ENCODE measurements at places on chromosomes 2 and 18.

- no peak for DNase-seq
These were observed 1.5 kb downstream of the EPAS1 start for GRCh38 chr2:46298522-46299353.

DNA sequence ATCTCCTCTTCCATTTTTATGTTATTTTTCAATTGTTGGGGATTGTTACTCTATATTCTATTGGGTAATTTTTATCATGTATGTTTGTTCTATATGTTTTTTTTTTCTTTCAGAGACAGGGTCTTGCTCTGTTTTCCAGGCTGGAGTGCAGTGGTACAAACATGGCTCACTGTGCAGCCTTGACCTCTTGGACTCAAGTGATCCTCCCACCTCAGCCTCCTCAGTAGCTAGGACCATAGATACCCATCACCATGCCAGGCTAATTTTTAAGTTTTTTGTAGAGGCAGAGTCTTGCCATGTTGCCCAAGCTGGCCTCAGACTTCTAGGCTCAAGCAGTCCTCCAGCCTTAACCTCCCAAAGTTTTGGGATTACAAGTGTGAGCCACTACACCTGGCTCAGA is 88.7 kb downstream of the TTC27 start:
- no peak for DNase-seq

DNA sequence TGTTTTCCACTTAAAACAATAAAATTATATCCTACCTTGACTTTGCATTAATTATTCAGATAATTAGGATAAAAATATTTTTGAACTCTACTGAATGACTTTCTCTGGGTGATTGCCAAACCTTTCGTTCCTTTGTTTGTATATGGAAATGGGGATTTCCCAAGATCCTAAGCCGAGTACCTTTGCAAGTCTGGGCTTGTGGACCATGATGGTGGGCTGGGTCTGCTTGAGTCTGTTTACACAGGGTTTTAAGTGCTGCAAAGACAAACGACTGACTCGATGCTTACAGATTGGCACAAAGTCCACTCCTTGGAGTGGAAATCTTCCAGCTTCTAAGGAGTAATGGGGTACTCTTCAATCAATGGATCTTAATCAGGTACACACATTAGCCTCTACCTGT is 659.5 kb downstream of the TSN start:
- no peak for DNase-seq

GRCh38 chr2:171008550-171009205 is 79.6 kb downstream of the GORASP2 start:
- no peak for DNase-seq

GRCh38 chr2:74944987-74945787 is 13.3 kb upstream of the POLE4 start:
- DNase-seq: no peak

- no peak for DNase-seq
These were observed 1.1 kb downstream of the PRLH start for GRCh38 chr2:237567276-237568029.

GRCh38 chr18:75531212-75531850 is 103.8 kb upstream of the SMIM21 start:
- no peak for DNase-seq

DNA sequence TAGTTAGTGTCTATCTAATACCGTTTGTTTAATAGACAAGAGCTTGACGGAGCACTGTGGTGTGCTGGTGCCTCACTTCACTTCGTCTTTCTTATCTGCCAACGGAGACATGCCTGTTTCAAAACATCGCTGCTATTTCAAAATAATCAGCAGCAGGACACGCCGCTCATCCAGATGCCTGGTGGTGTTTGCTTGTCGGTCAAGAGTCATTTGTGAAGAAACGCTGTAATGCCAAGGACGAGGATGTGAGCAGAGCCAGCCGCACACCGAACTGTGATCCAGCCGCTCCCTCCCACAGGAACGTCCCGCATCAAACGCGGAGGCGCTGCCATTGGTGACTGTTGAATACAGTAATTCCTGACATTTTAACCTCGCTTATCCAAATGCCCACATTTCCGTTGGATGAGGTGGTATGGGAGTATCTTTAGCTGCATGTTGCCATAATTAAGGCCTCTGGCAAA is 432.4 kb downstream of the FBXO15 start:
- DNase-seq: no peak

DNA sequence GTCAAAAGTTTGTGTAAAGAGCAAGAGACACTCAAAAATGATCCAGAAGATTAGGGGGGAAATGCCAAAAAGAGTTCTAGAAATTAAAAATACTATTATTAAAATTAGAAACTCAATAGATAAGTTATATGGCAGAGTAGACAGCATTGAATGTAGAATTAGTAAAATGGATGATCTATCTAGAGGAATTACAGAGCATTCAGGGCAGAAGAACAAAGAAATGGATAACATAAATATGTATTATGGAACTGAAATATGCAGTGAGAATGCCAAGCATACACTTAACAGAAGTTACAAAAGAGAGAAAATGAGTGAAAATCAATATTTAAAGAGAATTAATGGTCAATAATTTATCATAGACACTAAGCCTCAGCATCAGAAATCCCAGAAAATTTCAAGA is 33.2 kb upstream of the OR6B3 start:
- DNase-seq: no peak

GRCh38 chr2:100380681-100381080 is 36.8 kb downstream of the CHST10 start:
- DNase-seq: no peak

DNA sequence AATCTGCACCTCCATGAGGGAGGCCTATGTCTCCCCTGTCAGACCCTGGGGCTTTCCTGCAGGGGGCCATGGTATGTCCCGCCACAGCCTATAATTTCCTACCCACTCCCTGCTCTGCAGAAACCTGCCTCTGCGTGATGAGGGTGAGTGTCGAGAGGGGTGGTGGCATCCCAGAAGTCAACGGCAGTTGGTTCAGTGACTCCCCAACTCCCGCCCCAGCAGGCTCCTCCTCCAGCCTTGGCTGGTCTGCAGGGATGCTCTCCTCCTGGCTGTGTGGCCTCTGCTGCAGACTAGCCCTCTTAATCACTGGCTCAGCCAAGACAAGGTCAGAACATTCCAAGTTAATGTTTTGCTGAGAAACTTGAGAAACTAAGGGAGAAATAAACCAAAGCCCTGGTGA is 13.3 kb downstream of the CELF4 start:
- DNase-seq: no peak

- no peak for DNase-seq
These were observed 1.2 kb upstream of the CCNT2 start for GRCh38 chr2:134917360-134917865.

GRCh38 chr2:231308631-231309428 is 86.7 kb upstream of the B3GNT7 start:
- DNase-seq: no peak

DNA sequence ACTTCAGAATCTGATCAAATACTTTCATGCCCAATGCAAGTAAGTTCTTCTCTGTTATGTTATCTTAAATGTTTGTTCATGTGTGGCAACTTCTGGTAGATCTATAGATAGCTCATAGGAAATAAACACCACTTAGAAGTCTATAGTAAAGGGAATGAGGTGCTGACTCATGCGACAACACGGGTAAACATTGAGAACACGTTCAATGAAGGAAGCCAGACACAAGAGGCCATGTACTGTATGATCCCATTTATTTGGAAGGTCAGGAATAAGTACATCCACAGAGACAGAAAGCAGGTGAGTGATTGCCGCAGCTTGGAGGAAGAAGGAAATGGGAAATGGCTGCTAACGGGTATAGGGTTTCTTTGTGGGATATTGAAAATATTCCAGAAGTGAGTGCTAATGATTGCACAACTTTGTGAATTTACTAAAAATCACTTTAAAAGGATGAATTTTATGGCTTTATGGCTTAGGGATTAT is 95.4 kb downstream of the ITGB1BP1 start:
- DNase-seq: no peak

GRCh38 chr2:40127146-40127545 is 324.7 kb downstream of the SLC8A1 start:
- no peak for DNase-seq

GRCh38 chr2:74373221-74373676 is 6.9 kb downstream of the DCTN1 start:
- DNase-seq: no peak

- no peak for DNase-seq
These were observed 97.8 kb upstream of the GLI2 start for GRCh38 chr2:120637847-120638246.

DNA sequence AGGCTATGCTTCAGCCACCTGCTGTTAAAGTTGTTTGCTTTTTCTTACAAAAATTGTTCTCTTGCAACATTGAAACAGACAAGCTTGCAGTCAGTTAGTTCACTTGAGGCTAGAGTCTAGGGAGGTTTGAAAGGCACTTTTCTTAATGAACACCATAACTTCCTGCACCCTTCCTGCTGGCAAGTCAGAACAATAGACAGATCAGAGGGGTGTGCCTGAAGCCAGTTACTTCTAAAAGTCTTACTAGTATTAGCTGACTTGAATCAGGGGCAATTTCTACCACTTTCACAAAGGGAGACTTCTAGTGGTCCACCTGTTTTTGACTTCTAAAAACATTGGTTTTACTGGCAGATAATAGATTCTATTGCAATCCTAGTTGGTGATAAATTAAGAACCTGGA is 367.4 kb upstream of the CDH20 start:
- DNase-seq: no peak

DNA sequence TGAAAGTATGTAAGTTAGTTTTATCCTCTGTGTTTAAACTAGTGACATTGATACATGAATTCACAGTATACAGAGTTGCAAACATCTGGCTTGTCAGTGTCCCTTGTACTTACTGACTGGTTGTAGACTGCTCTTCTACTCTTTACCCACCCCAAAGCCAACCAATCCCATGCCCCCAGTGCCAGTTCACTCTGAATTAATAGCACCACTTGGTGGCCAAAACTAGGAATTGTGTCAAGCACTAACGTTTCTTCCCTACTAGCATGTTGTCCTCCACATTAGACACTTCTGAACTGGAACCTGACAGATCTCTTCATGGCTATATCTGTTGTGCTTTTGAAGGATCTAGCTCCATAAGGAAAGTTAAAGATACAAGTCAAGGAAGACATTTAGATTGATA is 27.2 kb upstream of the OTX1 start:
- DNase-seq: no peak

DNA sequence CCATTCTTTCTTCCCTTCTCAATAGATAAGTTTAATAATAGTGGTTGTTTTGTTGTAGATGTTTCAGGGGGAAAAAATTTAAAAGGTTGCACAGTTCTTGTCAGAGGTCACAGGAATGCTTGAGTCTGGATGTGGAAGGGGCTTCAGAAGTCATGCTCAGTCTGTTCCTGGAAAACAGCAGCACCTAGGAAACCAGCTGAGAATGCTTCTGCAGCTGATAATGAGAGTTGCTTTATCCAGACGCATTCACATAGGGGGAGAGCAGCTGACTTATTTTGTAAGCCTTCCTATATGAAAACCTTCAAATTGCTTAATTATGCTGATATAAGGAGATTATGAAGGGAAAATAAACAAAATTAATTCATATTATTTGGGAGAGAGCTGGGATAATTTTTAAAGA is 235.5 kb downstream of the GULP1 start:
- DNase-seq: no peak

DNA sequence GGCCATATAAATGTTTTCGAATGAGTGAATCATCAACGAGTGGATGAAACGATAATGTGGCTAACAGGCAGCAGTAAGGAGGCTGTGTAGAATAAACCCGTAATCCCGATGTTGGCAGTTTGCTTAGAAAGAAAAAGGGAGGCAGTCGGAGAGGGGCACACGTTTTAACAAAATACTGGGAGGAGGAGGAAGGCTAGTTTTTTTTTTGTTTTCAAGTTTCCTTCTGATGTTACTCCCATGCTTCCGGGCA is 476 bp upstream of the MSH2 start:
- DNase-seq: no peak

- no peak for DNase-seq
These were observed 237.0 kb downstream of the HDAC4 start for GRCh38 chr2:239163688-239164334.

- no peak for DNase-seq
These were observed 39.2 kb downstream of the C2orf76 start for GRCh38 chr2:119327431-119327830.

- no peak for DNase-seq
These were observed 4.5 kb downstream of the RPL37A start for GRCh38 chr2:216503159-216503629.

DNA sequence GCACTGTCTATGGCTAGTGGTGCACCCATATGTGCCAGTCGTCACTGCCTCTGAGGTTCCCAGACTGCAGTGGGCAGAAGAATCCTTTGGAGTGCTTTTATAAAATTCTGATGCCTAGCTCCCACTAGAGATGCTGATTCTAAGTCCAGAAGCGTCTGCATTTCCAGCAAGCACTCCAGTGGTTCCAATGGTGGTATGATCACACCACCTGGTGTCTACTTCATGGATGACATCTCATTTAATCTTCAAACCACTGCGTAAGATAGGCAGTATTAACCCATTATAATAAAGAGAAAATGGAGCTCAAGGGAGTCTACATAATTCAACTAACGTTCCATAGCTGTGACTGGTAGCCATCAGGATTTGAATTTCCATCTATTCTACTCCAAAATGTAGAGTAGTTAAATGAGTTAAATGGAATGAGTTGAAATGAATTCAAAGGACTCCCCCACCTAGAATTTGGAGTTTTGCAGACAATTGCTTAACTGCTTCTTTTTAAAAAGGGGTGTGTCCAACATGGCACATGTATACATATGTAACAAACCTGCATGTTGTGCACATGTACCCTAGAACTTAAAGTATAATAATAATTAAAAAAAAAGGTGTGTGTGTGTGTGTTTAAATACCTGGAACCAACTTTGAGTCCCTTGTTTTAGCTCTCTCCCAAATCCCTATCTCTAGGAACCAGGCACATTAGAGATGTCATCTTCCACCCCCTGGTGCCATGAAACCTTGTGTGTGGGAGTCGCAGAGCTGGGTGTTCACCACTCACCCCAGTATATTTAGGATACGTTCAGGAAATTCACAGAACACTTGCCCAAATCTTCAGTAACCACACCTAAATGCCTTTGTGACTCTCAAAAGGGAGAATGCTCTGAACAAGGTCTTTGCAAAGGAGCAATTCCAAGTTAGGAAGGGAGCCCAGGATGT is 14.1 kb downstream of the LAMA3 start:
- no peak for DNase-seq

DNA sequence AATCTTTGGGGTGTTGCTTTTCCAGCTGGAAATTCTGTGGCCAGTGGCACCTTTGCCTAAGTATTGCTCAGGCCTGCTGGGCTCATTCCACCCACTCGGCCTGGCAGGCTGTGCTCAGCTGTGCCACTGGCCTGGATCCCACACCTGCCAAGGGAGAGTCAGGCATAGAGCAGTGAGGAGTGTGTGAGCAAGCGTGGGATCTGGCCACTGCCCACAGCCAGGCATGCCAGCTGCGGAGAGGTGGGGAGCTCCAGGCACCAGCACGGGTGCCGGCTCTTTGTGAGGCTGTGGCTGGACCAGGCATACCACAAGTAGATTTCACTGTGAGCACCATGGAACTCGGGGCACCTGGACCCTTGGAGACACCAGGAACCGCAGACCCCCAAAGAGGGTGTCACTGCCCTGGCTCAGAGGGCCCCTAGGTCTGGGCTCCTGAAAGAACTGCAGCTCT is 118.1 kb upstream of the MAP2 start:
- no peak for DNase-seq

DNA sequence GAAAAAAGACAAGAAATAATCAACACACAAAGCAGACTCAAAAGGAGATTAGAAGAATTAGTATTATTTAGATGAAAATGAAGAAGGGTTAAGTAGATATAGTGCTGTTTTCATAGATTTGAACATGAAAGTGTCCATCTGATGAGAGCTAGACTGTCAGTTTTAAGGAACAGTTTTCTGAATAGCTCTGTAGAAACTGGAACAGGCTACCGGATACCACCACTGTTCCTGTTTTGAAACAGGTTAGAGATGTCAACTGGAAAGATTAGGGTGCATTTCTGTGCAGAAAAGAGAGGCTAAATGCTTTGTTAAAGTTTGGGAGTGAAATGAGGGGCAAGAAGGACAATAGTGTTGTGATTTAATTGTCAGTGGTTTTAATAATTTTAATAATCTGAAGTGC is 908.8 kb downstream of the CNTNAP5 start:
- DNase-seq: no peak

All from stimulated activated naive CD4-positive, alpha-beta T cell treated with Interleukin-2 at 50 U/mL for 16 hours (primary cell).